ENCODE measurements at places on chromosomes 7 and 10.

- no peak for DNase-seq
Observed at GRCh38 chr7:44376429-44377133, 51.2 kb upstream of the CAMK2B start.

DNA sequence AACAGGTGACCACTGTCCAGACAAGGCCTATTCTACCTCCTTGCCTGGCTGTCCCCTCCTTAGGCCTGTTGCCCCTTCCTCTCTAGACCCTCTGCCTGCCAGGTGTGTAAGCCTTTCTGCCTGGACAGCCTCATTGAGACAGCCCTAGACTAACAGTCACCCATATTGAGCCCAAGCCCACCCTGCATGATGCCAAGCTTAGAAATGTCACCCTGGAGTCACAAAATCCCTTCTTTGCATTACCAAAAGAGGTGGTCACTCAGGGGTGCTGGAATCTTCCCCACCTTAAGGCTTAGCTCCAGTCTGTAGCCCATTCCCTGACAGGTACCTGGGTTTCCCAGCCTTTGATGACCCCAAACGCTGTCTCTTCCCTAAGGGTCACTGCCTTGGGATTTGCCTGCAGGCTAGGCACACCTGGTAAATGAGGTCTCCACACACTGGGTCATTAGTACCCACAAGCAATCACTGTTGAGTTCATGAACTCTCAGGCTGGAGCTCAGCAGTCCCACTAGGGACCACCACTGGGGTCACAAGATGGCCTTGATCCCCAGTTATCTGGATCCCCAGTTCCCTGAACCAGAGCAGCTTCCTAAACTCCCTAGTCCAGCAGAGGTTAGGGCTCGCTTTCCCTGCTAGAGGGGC is 54.9 kb upstream of the CAMK2B start:
- no peak for DNase-seq

DNA sequence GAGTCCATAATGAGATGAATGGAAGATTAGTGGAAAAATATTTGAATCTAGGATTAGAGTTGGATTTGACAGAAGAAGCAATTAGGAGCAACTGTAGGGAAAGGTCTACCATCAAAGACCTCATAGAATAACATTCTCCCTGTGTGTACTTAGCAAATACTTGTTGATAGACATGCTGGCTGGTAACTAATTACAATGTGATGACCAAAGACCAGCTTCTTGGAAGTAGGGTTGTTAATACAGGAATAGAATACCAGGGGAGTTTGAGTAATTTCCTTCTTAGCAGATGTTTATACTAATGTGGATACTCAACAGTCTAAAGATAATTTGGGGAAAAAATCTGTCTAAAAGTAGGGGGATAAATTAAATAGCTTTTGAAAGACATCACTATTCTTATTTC is 357.5 kb upstream of the BMPER start:
- DNase-seq, result no peak

DNA sequence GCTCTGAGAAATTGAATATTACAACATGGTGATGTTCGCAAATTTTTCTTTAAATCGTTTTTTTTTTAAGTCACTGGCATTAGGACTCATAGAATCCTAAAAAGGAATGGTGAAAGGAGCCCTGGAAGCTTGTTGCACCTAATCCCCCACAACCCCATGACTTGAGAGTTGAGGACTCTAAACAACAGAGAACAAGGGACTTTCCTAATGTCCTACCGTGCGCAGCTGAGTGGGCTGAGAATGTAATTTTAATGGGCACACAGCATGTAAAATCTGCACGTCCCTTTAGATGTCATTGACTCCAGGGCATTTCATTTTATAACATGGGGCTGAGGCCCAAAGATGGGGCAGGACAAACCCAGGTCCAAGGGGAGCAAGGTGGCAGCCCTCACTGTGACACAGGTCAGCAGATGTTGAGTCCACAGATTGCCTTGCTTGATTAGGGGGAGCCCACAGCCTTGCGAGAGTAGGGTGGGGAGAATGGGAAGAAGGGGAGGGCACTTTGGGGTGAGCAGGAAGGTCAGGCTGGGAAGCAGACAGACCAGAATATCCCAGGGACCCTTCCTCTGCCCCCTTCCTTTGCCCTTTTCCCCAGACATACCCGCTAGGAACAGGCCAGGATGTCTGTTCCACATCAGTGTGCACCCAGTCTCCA is 208.4 kb upstream of the ZMIZ1 start:
- DNase-seq, result no peak

GRCh38 chr7:3206771-3207191 is 94.3 kb upstream of the SDK1 start:
- DNase-seq, result no peak

DNA sequence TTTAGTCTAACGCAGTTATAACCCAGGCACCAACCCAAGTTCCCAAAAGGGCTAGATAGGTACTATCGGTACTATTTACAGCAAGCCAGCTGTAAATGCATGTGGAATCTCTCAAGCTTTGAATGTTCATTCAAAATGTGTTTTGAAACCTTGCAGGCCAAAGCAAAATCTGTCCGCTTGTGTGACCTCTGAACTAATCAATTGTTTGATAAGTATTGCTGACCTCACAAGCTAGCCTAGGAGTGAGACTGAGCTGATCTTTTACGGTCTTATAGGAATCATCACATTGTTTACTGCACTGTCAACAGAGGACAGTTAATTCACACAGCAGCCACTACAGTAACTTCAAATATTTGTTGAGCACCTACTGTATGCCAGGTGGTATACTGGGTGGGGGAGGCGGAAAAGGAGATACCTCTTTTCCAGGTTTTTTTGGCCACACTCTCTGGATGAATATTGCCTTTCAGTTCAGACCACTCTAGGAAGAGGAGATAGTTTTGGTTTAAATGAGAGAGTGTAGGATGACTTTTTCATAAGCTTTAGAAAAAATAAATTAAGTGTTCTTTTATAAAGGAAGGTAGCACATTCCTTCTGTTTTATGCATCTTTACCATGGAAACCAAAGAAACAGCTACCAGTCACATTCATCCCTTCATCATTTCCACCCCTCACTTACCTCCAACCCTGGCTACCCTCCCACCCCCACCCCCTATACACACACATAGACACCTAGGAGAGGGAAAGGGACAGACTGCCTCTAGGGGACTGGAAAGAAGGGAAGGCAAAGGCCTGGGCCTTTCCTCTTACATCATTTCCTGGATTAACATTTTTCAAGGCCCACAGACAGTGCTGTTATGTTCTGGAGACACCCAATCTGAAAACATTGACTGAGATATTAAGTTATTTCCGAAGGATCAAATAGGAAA is 2.4 kb downstream of the PAPSS2 start:
- DNase-seq, result no peak

DNA sequence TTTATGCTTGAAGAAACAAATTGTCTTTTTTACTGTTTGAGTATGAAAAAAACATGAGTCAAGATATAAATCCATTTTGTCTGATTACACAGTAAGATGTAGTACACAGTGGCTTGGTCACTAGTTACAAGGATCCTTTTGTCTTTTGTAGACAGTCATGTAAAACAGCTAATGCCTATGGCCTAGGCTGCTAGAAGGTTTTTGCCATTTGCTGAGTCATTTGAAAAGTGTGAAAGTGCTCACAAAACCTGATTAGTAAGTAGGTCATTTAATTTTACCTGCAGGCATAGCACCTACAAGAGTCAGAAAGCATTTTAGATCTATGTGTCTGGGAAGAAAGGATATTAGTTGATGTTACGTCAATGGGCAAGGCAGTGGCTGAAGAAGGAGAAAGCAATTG is 819.4 kb downstream of the MAGI2 start:
- DNase-seq, result no peak

DNA sequence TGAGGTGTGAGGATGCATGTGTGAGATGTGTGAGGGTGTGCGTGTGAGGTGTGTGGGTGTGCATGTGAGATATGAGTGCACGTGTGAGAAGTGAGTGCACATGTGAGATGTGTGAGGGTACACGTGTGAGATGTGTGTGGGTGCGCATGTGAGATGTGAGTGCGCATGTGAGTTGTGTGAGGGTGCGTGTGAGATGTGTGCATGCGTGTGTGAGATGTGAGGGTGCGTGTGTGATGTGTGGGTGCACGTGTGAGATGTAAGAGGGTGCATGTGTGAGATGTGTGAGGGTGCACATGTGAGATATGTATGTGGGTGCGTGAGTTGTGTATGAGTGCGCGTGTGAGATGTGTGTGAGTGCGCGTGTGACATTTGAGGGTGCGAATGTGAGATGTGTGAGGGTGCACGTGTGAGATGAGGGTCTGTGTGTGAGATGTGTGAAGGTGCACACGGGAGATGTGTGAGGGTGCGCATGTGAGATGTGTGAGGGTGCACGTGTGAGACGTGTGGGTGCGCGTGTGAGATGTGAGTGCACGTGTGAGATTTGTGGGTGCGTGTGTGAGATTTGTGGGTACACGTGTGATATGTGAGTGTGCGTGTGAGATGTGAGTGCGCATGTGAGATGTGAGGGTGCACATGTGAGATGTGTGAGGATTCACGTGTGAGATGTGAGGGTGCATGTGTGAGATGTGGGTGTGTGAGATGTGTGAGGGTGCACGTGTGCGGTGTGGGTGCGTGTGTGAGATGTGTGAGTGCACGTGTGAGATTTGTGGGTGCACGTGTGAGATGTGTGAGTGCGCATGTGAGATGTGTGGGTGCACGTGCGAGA is 30.5 kb downstream of the PPIF start:
- DNase-seq, result no peak

- no peak for DNase-seq
Observed at GRCh38 chr7:31316876-31317275, 23.6 kb downstream of the NEUROD6 start.

GRCh38 chr10:97497572-97498075 is 598 bp downstream of the MMS19 start:
- DNase-seq, result peak; percentile 62

Data from CD4-positive, alpha-beta T cell treated with Interleukin-4 for 4 hours (primary cell).